ENCODE measurements at places on chromosomes 3 and 15.
A peak's percentile ranks its signal among the peaks of the same experiment; 100 is the strongest.

DNA sequence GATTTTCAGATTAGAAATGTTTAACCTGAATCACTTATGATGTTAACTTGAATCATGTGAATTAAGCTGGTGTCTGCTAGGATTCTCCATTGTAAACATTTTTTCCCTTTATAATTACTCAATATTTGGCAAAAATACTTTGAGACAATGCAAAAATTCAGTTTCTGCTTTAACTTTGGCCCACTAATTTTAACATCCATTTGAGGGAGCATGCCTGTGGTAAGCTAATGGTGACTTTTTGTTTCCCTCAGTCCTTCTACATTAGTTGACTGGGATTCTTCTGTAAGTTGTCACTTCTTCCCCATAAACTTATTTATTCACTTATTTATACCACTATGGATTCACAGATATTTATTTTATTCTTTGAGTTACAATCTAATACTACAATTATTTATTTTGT, 59.3 kb downstream of the PIK3R4 start:
- DNase-seq = no peak

- no peak for DNase-seq
Measured at GRCh38 chr15:70480196-70480856, 283.0 kb downstream of the UACA start.

DNA sequence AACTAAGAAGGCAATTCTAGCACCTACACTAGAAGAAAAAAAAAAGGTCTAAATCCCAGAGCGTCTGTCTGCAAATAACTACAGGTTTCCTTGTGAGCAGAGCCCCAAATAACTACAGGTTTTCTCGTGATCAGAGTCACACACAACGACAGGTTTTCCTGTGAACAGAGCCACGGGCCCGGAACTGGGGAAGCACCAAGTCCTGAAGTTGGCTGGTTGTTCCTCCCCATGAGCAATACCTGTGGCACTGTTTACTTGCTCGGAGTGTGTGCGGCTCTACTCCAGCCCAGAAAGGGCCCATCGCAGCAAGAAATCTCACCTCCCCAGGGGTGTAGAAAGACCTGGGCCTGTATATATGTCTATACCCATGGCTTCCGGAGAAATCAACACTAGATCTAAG, 644 bp upstream of the MASP1 start:
- DNase-seq = no peak

- no peak for DNase-seq
Measured at GRCh38 chr3:44339181-44340057, 853 bp downstream of the TCAIM start.

DNA sequence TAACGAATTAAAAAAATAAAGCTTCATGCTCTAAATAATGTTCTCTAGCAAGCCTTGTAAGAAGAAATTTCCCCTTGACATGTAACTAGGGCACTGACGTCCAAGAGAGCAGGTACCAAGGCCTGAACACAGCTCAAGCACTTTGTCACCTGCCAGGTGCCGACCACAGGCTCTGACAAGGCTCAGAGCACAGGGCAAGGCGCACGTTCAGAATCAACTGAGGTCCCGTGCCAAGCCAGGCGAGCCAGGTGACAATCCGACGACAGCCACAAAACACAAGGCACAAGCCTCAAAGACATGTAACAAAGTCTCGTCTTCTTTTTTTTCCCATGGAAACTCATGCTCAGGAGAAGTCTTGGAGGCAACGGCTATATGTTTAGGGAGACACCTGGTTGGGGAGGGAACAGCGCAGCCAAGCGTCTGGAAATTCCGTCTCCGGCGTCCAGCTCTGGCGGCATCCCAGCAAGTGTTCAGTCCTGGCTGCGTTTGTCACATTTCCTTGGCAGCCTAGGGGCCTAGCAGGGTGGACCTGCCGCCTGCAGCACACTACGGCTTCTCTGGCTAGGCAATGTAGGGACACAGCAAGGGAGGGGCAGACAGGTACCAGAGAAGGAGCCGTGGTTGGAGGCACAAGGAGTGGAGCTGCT, 76.7 kb downstream of the ADAMTS17 start:
- DNase-seq = no peak

DNA sequence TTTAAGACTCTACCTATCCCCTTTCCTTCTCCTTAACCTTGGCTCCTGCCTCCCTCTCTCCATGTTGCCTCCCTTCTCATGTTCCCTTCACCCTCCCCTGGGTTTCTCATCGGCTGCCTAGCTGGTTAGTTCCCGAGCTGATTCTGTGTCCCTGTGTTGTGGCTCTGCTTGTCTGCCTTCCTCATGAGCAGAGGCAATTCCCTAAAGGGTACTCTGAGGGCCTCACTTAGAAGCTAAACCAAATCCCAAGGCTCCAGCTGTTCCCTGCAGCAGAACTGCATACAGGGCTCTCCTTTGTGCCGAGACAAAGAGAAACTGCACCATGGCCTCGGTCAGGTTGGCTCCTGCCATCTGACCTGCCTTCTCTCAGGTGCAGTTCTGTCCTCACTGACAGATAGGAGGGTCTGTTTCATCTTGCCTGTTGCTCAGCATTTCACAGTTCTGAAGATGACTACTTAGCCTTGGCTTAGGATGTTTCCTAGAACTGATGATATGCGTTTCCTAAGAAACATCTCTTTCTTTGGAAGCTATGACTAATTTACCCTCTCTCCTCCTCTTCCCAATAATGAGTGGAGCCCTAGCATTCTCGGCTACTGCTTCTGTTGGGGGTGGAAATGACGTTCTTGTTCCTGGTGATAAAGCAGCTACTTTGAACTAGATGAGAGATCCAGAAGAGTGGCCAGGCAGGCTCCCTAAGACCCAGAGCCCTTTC, 27.1 kb downstream of the DUOX1 start:
- DNase-seq = peak; percentile 90

GRCh38 chr3:49813497-49814174, at the start of gene UBA7:
Gene UBA7 (minus strand): TSS chr3:49813953. CDS start chr3:49813787, 166 bp downstream.
- DNase-seq = peak; percentile 45
